ENCODE measurements at places on chromosomes 4 and X.

DNA sequence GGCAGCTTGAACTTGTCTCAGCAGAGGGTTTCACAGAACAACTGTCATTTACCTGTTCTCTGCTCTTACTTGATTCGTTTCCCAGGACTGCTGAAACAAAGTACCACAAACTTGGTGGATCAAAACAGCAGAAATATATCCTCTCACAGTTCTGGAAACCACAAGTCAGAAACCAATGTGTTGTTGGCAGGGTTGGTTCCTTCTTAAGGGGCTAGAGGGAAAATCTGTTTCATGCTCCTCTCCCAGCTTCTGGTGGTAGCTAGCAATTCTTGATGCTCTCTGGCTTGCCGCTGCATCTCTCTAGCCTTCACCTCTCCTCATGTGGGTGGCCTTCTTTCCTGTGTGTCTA, 4.7 kb downstream of the TLR8 start:
- no peak for DNase-seq

- DNase-seq = no peak
Observed at GRCh38 chrX:136674270-136674985, 26.5 kb downstream of the CD40LG start.

GRCh38 chr4:3307060-3307459, 14.2 kb downstream of the RGS12 start:
- DNase-seq = no peak

- DNase-seq = no peak
Observed at GRCh38 chr4:142091691-142092182, 455.4 kb downstream of the IL15 start.

GRCh38 chr4:87973283-87974169, 2.0 kb upstream of the SPP1 start:
- DNase-seq = peak; percentile 64

GRCh38 chr4:152815078-152815477, 35.3 kb downstream of the ARFIP1 start:
- no peak for DNase-seq

DNA sequence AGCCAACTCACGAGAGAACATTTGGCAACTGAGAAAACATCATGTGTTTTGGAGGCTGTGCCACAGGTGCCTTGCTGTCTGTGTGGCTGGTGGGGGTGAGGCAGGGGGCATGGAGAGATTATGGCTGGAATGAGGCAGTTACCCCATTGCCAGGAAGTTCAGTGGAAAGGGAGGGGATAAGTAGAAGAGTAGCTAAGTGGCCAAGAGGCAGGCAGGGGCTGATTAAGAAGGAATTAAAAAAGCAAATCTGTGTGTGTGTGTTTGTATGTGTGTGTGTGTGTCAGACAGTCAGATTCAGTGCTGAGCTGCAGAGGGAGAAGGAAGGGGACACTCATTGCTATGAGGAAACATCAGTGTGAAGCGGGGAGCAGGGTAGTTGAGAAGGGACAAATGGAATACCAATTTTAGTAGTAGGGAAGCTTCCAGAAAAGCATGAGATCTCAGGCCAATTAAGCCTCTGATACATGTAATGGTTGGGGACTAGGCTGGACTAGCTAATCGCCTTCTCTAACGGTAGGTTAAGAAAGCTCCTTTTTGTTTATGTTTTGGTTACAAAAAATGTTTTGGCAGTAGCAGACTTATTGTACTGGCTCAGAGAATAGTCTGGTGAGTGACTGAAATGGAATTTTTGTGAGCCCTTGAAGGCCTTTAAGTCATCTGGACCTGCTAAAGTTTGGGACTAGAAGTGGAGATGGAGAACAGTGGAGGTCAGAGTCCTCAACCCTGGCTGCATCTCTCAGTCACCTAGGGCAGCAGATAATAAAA, 18.5 kb downstream of the TMEM164 start:
- no peak for DNase-seq

GRCh38 chr4:138706201-138706600, 309.4 kb upstream of the NOCT start:
- DNase-seq = no peak

DNA sequence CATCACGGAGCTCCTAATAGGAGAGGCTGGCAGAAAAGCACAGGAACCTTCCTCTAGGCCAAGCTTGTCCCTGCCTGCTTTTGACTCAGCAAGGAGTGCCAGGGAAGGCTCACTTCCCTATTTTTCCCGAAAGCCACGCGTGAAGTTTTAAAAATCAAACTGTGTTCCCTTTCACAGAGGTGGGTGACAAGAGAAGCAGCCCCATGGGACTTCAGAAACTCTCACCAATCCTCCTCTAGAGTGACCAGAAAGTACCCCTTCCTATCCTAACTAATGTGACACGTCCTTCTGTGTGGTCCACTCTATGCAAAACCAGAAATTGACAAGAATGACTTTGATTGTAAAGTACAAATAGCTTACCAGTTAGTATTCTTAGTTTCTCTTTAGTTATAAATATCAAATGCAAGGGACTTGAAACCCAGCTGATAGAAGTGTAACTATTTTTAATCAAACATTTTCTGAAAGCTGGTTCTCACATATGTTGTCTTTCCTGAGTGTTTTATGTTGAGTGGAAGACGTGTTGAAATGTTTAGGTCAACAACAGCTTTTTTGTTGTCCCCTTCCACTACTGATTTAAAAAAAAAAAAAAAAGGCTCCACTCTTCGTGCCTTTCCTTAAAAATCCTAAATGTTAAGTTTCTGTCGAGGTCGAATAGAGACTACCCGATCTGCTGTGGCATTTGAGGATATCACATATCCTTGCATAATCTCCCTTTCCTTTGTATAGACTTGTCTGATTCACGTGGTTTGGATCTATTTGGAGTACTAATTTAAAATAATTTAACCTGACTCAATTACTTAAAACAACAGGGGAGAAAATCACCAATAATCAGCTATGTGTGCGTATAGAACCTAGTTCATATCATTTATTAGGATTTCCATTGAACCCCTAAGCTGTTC, 42.1 kb downstream of the NFKB1 start:
- no peak for DNase-seq

GRCh38 chr4:81492606-81493230, 21.0 kb upstream of the RASGEF1B start:
- no peak for DNase-seq

DNA sequence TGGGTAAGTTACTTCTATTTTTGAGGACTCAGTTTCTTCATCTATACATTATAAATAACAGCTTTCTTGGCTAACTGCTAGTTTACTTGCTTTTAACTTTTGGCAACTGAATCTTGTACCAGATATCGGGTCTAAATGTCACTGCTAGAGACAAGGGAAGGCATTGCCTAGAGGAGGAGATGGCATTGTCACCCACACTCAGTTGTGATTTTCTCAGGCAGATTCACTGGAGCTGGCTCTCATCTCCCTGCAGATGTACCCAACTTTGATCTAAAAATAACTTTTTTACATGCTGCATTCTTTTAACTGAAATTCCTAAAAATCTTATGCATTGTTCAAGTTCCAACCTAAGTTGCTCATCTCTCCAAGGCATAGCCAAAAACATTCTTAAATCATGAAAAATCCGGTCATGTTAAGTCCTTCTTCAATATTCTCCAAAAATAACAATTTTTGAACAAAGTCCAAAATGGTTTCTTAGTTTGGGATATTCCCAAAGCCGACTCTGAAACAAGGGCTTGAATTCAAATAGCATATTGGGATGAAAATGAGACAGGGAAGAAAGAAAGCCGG, 469.0 kb upstream of the BOD1L1 start:
- DNase-seq = no peak

- peak; percentile 54 for DNase-seq
Observed at GRCh38 chr4:155787113-155787710, 28.4 kb downstream of the GUCY1B1 start.

GRCh38 chrX:10050481-10050880, 83.3 kb downstream of the CLDN34 start:
- no peak for DNase-seq

DNA sequence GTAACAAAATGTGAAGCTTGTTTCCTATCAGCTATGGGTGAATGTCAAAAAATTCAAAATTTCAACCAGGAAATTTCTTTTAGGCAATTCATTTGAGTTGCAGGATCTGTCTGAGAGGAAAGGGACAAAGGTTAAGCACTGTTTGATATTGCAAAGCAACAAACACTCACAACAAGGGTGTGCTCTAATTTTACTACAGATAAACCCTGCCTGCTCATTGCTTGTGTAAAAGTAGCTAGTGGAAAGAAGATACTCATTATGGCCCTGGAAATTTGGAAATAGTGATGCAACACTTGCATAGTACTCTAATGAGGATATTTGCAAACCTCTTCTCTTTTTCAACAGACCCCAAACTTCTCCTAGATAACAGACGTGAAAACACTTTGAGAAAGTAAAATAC, 27.1 kb downstream of the FAM47E start:
- no peak for DNase-seq

GRCh38 chrX:1500701-1501624, 36.0 kb downstream of the P2RY8 start:
- DNase-seq = no peak

GRCh38 chr4:76614589-76614988, 179.6 kb downstream of the SHROOM3 start:
- no peak for DNase-seq

DNA sequence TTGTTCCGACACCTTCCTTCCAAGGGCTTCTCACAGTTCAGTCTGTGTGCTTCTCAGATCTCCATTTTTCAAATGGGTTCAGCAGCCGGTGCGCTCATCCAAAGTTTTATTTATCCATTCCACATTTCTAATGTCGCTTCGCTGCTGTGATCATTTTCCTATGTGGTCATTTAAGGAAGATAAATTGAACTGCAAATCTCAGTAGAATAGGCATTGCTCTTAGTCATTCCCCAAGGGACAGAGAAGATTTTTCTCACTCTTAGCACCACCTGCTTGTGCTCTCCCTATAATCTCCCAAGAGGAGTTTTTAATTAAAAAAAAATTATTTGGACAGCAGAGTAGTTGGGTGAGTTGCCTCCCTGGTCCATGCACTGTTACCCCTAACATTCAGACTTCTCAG, 278.9 kb upstream of the GATB start:
- DNase-seq = no peak

GRCh38 chr4:38503689-38504395, 160.2 kb upstream of the KLF3 start:
- DNase-seq = no peak

DNA sequence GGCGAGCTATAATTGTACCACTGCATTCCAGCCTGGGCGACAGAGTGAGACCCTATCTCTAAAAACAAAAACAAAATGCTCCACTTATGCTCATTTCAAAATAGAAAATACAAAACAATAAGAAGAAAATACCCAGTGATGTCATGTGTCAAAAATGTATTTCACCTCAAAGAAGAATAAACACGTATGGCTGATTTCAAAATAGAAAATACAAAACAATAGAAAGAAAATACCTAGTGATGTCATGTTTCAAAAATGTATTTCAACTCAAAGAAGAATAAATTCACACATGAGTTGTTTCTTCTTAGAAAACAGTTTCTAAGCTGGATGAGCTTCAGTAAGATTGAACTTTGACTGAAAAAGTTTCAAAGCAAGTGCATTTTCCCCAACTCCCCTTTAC, 20.3 kb upstream of the PDCL2 start:
- DNase-seq = no peak
